ENCODE measurements at places on chromosomes 2 and 18. TPM values are rescaled to one million over a fixed set of nuclear protein-coding genes. Genes with fewer than 3 reads are reported as not detected.

GRCh38 chr2:181546086-181546485, 88.9 kb downstream of the ITGA4 start:
- DNase-seq: peak; percentile 1

DNA sequence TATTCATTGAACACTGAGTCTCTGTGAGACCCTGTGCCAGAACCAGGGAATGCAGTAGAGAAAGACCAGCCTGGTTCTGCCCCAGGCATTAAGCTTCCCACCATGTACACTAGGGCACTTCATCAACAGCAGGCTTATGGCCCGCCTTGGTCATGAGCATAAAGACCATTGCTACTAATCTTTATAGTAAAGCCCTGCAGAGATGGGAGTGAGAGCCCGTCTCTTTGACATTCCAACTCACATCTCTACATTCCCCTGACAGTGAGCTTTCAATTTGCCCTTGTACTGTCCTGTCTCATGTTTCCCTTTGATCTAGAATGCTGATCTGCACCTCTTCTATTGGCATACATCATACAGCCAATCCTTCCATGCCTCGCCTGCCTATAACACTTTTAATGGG, 211.8 kb upstream of the ARL4C start:
- DNase-seq: no peak

- DNase-seq: no peak
These were observed 56.7 kb upstream of the ZNF236 start for GRCh38 chr18:76765649-76766048.

DNA sequence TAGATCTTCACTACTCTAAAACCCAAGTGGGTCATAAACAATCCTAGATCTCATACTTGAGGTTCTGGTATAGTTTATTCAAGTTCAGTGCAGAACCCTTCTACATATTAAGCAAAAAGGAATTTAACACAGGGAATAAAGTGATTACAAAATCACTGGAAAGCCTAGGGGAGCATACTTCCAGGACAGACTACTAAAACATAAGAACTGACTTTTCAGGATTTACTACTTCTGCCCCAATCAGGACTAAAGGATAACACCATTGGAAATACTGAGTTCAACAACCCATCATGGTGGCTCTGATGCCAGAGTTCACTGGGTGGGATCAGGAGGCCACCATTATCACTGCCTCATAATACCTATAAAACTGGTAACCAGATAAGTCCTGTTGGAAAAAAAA, 123.6 kb downstream of the DNAH7 start:
- DNase-seq: no peak

Gene GALR1
- not detected for total RNA-seq

- DNase-seq: peak; percentile 44
These were observed 40.1 kb upstream of the CLASP1 start for GRCh38 chr2:121689356-121689755.

- no peak for DNase-seq
These were observed 372.2 kb downstream of the DSEL start for GRCh38 chr18:67144329-67144728.

- DNase-seq: peak; percentile 83
These were observed 85.9 kb upstream of the CCBE1 start for GRCh38 chr18:59783138-59783537.

Gene ELMOD3
- 9.0 TPM for total RNA-seq

- DNase-seq: no peak
These were observed 143.5 kb upstream of the RBBP8 start for GRCh38 chr18:22789600-22789999.

GRCh38 chr2:114040826-114041225, 150.9 kb downstream of the ACTR3 start:
- DNase-seq: no peak

DNA sequence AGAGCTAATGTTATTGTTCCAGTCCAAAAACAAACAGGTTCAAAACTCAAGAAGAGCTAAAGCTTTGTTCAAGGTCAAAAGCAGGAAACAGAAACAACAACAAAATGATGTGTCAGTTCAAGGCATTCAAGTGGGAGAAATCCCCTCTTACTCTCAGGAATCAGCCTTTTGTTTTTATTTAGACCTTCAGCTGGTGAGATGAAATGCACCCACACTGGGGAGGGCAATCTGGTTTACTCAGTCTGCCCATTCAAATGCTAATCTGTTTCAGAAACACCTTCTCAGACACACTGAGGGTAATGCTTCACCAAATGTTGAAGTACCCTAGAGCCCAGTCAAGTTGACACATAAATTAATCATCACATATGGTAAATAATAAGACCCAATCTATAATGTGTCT, 150.6 kb downstream of the TMX3 start:
- no peak for DNase-seq

DNA sequence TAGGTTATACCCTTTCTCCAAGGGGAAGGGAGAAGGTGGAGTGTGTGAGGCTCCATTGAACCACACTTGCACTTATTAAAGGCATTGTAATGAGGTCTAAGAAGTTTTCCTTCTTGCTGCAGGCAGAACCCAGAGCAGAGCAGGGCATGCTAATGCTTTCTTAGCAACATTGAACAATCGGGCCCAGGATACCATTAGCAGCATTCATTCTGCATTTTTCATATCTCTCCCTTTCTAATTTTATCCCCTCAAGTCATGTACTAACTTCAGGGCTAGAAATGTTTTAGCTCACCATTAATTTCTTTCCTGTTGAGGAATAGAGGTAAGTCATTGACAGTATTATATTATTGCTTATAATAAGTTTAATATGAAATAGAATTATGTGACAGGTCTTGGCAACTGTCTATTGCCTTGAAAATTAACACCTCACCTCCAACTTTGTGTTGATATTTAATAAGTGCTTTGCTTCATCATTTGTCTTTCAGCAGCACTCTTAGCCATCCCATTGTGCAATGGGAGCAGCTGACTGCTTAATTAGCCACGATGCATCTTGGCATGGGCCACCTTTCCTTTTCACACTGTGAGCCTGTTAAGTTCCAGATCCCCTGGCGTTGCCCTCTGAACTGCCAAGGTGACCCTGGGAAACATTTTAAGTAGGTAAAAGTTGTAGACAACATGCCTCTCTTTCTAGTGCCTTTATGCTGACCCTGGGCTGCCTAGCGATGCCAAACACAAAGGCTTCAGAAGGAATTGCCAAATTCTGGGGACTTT, 300.8 kb upstream of the MEX3C start:
- no peak for DNase-seq

Gene PSMG2
- total RNA-seq: 58.0 TPM

DNA sequence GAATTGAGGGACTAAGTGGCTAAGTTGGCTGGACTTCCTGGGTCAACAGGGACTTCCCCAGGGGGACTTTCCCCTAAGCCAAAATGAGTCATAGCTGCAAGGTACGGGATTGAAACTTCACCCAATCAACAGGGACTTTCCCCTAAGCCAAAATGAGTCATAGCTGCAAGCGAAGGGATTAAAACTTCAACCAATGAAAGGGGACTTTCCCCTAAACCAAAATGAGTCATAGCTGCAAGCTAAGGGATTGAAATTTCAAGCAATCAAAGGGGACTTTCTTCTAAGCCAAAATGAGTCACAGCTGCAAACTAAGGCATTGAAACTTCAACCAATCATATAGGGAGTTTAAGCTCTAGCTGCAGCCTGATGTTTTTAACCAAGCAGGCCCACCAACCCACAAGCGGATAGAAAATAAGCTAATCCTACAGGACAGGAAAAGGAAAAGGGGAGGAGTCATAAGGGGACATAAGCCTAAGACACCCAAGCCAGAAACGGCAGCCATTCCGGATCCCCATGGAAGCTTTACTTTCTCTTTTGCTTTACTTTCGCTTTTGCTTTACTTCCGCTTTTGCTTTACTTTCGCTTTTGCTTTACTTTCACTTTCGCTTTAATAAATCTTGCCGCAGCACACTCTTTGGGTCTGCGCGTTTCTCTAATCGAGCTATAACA, 1375.4 kb upstream of the CELF4 start:
- DNase-seq: peak; percentile 0

Gene DNAH6
- total RNA-seq: 0.49 TPM

DNA sequence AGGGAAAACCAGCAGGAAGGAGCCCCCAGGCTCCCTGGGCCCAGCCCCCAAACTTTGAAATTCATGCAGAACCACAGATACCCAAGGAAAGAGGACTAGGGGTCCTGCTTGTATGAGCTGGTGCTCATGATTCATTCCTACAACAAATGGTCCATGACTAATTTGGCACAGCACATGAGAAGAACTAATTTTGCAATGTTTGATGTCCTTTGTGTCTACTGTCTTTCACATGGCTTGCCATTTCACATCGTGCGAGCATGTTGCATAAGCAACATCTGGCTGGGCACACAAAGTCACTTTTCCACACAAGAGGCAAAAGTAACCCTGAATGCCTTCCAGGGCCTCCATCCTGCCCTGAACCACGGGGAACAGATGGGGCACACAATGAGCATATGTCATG, 149.6 kb upstream of the APCDD1 start:
- DNase-seq: peak; percentile 68

GRCh38 chr18:23883277-23883790, 131.2 kb upstream of the TTC39C start:
- no peak for DNase-seq
